ENCODE measurements at places on chromosomes 6 and 20.

DNA sequence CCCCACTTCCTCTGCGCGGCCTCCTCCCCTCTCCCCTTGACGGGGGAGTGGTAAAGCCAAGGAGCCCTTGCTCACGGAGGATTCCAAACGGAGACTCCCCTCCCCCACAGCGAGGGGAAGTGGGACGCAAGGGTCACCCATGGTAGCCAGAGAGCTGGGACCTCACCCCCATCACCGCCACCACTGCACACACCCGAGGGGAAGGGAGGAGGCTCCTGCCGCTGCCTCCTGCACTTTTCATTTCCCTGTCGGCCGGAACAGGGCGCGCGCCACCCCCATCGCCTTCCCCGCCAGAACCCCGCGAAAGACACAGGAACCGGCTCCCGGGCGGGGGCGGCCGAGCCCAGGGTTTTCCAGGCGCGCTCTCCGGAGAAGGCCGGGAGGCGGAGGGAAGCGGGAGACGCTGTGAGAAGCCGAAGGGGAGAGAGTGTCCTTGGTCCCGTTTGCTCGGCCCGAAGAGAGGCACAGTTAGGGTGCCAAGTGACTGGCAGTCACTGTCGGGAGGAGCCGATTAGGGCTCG lies 789 bp downstream of the CCND3 start:
- peak; percentile 71 for DNase-seq
- H3K36me3 ChIP-seq = peaks cover 51% of the 10 kb centered on the region
- peak overlapping the region; percentile 99 for H3K4me3 ChIP-seq
- peak overlapping the region; percentile 90 for H3K27ac ChIP-seq
- H3K27me3 ChIP-seq = no peaks in the 10 kb centered on the region

DNA sequence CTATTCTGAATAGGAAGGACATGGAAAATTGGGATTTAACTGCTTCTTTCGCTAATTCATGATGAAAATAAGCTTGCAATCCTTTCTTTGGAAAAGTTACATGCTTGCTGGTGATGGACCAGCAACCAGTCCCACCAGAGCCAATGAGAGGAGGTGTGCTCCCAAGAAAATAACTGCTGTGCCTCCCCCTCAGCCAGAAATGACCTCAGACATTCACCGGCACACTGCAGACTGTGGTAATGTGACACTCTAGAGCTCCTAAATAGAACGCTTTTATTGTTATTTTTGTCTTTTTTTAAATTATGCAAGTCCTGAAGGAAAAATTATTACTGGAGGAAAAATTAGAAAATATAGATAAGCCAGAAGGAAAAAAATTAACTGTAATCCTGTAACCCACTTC lies 2.6 kb downstream of the PYGB start:
- H3K4me1 ChIP-seq = peaks cover 51% of the 10 kb centered on the region
- no peaks in the 10 kb centered on the region for H3K27me3 ChIP-seq
- DNase-seq = no peak
- no peak overlapping the region for H3K4me3 ChIP-seq

DNA sequence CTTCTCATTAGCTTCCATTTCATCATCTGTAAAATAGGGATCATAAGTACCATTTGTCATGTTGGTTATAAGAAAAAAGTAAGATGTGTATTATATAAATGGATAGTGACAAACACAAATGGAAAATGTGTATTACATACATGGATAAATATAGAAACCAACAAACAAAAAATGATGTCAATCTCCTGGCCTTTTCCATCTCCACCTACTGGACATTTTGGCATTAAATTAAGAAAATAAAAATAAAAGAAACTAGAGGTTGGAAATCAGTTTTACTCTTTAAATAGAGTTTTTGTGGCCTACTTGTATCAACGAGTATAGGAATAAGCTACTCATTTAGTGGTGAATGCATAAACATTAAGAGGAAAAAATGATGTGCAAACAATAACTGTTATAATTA lies 67.5 kb upstream of the THEMIS start:
- H3K4me3 ChIP-seq = no peak overlapping the region
- no peaks in the 10 kb centered on the region for H3K27me3 ChIP-seq
- peaks cover 36% of the 10 kb centered on the region for H3K4me1 ChIP-seq
- no peak for DNase-seq
- peaks cover 3% of the 10 kb centered on the region for H3K36me3 ChIP-seq
- H3K27ac ChIP-seq = no peak overlapping the region

DNA sequence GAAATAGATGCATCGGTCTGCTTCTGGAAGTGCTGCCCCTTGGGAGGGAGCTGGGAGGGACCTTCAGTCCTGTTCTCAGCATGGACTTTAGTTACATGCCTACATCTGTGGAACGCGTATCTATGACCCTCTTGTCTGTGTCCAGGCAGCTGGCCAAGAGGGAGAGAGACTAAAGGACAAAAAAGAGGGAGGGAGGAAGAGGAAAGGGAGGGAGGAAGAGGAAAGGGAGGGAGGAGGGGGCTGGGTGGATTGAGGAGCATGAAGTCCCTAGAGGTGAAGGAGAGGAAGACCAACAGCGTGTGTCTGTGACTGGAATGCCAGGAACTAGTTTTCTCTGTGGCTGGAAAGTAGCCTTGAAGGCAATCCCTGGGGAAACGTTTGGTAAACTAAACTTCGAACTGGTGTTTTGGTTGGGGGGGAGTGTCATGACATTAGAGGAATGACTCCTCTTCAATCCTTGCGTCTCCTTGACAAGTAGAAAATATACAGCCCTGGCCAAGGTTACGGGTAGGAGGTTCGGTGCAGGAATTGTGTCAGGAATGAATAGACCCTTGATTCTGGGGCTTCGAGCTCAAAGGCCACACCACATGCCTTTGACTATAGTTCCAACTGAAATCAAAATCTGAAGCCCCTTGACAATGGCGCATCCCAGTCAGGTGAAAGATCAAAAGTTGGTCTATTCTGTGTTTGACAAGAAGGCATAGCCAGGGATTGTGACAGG lies 52.0 kb upstream of the PLEKHG1 start:
- peaks cover 2% of the 10 kb centered on the region for H3K4me1 ChIP-seq
- no peak overlapping the region for H3K4me3 ChIP-seq
- H3K36me3 ChIP-seq = no peaks in the 10 kb centered on the region

DNA sequence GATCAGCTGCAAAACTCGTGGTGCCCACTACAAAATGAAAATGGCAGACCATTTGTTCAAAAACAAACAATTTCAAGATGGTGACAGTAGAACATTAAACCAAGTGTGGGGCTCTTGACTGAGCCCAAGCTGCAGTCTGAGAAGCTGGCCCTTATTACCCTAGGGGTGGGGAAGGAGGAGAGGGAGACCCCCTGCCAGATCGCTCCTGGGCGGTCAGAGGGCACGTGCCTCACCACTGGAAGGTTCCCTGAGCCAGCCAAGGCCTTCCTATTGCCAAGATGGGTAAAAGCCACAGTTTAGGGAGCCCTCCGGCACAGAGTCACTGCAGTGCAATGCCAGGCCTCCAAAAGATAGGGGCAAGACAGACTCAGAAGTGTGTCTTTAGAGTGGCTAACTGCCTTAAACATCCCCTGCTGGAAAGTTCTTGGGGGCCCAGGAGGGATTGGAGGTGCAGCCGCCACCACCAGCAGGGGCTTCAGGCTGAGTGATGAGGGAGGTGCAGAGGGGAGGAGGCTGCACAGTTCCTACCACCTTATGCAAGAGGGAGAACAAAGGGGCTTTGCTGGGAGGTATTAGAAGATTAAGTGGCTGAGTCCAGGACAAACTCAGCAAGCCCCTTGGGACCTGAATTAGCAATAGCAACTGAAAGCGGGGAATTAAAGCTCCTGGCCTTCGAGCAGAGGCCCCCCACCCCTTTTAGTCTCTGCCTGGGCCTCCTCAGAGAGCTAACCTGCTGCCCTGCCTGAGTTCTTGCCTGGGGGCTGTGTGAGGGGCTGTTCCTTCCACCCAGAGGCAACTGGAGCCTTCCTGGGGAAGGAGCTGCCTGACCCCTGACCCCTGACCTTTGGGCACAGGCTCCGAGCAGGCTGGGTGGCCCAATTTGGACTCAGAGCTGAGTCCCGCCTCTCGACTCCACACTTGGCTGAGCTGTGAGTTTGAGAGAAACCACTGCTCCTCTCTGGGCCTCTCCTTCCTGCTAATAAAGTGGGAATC lies 88.4 kb downstream of the VEGFA start:
- peaks cover 4% of the 10 kb centered on the region for H3K27me3 ChIP-seq
- no peak overlapping the region for H3K27ac ChIP-seq
- no peak overlapping the region for H3K4me3 ChIP-seq
- H3K36me3 ChIP-seq = no peaks in the 10 kb centered on the region
- no peaks in the 10 kb centered on the region for H3K4me1 ChIP-seq

- H3K27ac ChIP-seq = no peak overlapping the region
- H3K27me3 ChIP-seq = no peaks in the 10 kb centered on the region
- H3K4me1 ChIP-seq = peaks cover 50% of the 10 kb centered on the region
These were observed 112.9 kb downstream of the BACH2 start for GRCh38 chr6:90183587-90184333.

Data from activated CD4-positive, alpha-beta memory T cell treated with anti-CD3 and anti-CD28 coated beads for 36 hours (primary cell).